ENCODE measurements at places on chromosomes 7 and 10.
A peak's percentile ranks its signal among the peaks of the same experiment; 100 is the strongest.

GRCh38 chr10:69078311-69078710 lies 9.6 kb upstream of the SRGN start:
- DNase-seq = no peak

DNA sequence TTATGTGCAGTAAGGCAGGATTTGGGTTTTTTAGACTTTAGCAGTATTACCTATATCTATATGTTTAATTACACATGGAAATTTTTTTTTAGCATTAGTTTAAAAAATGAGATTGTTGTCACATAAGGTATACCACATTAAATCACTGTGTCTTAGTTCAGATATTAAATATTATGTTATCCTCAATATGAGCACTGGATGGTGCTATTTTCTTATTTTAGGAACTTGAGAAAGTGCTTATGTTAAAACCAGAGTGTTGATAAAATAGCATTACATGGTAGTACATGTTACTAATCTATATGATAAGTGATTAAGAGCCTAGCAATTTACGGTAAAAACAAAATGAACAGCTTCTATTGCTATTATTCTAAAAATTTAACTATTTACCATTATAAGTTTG lies 28.8 kb downstream of the MIOS start:
- peak; percentile 14 for DNase-seq

DNA sequence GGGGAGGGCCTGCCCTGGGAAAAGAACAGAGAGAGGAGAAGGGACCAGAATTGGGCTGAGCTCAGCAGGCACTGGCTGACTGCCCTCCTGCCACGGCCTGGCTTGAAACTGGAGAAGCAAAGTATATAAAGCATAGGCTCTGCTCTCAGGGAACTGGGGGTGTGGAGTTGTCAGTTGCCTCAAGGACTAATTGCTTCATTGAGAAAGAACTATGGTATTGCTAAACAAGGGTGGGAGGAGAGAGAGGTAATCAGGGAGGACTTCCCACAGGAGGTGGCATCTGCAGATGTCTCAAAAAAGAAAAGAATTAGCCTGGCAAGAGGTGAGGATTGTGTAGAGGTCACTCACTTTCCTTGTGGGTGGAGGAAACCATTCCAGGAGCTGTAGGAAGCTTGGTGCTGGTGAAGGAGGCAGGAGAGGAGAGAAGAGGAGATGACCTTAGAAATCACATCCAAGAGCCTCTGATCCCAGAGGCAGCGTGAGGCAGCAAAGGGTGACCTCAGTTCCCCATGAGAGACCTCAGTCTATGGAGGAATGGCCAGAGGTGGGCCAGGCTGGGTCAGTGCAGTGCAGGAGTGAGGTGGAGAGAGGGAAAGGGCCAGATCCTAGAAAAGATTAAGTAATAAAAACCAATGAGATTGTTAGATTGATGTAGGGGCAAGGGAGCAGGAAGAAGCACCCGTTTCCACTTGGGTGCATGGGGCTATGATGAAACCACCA lies 2.4 kb downstream of the PILRB start:
- no peak for DNase-seq

GRCh38 chr7:141160246-141160860 lies 86.5 kb downstream of the TMEM178B start:
- DNase-seq = no peak

DNA sequence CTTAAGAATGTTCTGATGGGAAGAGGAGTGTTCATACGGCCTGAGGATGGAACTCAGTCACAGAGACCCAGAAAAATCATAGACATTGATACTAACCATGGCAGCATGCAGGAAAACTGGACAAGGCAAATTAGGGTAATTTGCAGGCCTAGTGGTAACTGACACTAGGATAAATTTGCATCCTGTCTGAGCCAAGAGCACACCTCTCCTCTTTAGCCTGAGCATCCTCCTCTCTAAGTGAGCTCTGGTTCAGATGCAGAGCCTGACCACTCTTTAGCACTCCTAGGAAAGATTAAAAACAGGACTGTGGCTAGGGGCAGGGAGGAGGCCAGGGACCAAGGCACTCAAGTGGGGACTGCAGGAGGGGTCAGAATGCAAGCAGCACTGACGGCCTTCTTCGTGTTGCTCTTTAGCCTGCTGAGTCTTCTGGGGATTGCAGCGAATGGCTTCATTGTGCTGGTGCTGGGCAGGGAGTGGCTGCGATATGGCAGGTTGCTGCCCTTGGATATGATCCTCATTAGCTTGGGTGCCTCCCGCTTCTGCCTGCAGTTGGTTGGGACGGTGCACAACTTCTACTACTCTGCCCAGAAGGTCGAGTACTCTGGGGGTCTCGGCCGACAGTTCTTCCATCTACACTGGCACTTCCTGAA lies at the start of gene TAS2R41:
TAS2R41 (plus strand) TSS at position 373 of the 650 bp plus-strand sequence; CDS start at position 373, 0 bp downstream.
- DNase-seq = no peak

- DNase-seq = peak; percentile 34
These were observed 783.8 kb downstream of the SORCS1 start for GRCh38 chr10:106380706-106381105.

Measured in EL (cell line).